HepG2 (cell line): ENCODE measurements at places on chromosomes 7 and 10. TPM values are rescaled to one million over a fixed set of nuclear protein-coding genes. Genes with fewer than 3 reads are reported as not detected.

GRCh38 chr10:29553544-29554250 is 81.1 kb downstream of the SVIL start:
- no peak for DNase-seq

GRCh38 chr7:22696541-22697228 is 30.3 kb upstream of the IL6 start:
- DNase-seq, result no peak

- DNase-seq, result no peak
Measured at GRCh38 chr7:41005374-41005901, 697.5 kb downstream of the INHBA start.

The PIK3AP1 gene
- polyA plus RNA-seq, result 3.6 and 4.6 TPM in 2 replicates

DNA sequence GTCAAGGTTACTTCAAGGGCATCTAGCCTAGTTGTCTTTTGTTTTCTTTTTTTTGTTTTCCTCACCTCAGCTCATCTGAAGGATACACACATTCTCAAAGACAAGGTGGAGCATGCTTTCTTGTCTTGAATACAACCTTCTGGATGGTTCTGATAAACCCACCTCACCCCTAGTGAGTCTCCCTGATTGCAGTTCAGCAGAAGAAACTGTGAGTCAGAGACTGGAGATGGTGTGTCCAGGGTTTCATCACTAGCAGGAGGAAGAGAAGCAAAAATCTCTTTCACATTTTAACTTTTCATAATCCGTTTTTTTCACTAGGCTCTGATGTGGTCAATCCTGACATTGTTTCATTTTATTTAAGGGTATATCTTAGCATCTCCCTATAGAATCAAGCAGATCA is 143.0 kb upstream of the NRBF2 start:
- no peak for DNase-seq

GRCh38 chr7:1083729-1084657 is 3.9 kb upstream of the GPER1 start:
- no peak for DNase-seq

GRCh38 chr10:74282151-74282847 is 131.3 kb downstream of the ADK start:
- no peak for DNase-seq

GRCh38 chr10:22913474-22914092 is 14.3 kb upstream of the ARMC3 start:
- no peak for DNase-seq

The HTRA1 gene
- 0.11 and 0.18 TPM in 2 replicates for polyA plus RNA-seq

The TMEM139 gene
- polyA plus RNA-seq, result 13.8 and 14.0 TPM in 2 replicates

DNA sequence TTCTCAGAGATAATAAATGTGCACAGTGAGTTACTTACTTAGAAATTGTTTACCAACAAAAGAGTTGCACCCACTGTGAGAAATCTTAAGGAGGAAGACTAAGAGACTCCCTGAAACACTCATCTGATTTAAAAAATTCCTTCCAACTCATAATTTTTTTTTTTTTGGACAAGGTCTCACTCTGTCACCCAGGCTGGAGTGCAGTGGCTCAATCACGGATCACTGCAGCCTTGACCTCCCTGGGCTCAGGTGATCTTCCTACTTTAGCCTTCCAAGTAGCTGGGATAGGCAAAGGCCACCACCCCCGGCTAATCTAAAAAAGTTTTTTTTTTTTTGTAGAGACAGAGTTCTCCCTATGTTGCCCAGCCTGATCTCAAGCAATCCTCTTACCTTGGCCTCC is 36.0 kb downstream of the MALSU1 start:
- DNase-seq, result peak; percentile 21

- DNase-seq, result no peak
Measured at GRCh38 chr7:133365917-133366316, 113.0 kb downstream of the EXOC4 start.

DNA sequence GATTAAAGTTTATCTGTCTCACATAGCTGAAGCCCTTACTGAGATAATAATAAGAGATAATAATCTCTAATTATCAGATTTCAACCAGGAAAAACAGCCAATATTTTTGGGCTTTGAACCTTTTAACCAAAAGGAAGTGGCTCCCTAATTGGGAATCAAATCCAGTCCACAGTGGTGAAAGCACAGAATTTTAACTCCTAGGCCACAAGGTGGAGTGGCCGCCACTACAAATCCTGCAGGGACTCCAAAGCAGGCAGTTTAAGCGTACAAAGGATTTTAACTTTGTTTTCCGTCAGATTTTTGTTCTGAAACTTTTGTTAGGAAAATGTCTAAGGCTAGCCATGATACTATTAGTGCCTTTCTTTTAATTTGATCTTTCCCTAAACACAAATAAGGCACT is 99.6 kb upstream of the CCNY start:
- peak; percentile 25 for DNase-seq

- no peak for DNase-seq
Measured at GRCh38 chr7:158824028-158824427, 5.3 kb downstream of the ESYT2 start.

DNA sequence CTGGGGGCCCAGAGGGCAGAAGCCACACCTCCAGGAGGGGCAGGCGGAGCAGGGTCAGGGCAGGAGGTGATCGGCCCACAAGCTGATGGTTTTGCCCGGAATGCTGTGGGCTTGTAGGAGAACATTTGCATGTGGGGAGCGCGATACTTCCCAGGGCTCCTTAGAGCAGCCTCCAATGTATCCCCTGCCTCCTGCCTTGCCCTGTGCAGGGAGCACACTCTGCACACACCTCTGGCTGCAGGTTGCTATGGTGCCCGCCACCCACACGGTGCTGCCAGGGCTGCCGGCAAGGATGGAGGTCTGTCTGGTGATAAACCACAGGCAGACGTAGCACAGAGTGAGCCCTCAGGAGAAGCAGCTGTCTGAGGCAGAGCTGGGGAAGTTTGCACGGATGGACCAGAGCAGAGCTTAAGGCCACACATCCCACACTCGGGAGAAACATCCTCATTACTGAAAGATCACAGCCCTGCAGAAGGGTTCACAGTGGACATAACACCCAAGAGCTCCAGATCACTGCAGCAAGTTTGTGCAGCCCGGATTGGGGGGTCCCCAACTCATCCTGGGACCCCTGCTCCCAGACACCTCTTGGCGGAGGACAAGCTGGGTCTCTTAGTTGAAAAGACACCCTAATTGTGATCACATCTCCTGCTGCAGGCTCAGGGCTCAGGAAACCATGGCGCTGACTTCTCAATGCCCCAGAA is 41.8 kb downstream of the VIPR2 start:
- DNase-seq, result no peak

DNA sequence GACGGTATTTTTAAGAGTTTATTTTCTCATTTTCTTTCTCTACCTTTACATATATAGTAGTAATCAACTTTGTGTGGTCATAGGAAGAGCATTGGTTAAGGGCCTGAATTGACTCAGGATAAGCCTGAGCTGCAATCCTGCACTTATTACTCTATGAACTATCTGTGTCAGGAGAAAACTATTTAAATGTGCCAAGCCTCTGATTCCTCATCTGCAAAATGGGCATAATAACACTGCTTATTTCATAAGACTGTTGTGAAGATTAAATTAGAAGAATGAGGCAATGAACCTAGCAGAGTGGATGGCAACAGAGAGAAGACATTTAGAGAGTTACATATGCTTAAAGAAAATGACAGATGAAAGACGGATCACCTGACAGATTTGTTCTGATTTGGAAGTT is 175.5 kb downstream of the RELN start:
- no peak for DNase-seq

- DNase-seq, result no peak
Measured at GRCh38 chr7:33733870-33734650, 171.3 kb upstream of the BMPER start.

DNA sequence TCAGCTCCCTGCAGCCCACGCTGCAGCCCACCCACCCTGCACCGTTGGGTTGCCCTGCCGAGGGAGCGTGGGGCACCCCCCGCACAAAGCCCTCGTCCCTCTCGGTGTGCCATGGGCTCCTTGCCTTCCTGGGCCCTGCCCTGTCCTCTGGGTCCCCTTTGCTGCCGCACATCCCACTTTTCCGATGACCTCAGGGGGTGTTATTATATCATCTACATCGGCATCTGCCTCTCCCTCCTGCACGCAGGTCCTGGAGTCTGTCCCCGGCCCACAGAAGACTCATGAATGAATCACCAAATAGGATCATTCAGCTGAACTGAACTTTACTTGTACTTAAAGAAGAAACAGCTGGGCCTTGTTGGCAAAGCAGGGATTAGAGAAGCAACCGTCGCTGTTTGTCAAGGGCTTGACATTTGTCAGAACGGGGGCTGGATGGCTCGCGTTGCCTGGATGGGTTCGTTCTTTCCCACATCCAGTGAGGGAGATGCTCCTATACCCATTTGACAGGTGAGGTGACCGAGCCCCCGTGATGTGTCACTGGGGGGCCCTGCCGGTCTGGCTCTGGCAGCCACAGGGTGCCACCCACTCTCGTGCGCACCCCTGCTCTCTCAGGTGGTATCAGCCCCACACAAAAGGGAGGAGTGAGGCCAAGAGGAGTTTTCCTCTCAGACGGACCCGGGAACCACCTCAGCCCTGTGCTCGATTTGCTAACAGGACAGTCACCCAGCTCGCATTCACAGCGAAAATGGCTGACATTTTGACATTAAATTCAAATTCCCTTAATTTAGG is 58.6 kb upstream of the EBF3 start:
- no peak for DNase-seq

- no peak for DNase-seq
Measured at GRCh38 chr7:70091362-70091761, 493.1 kb downstream of the AUTS2 start.
